Left kidney (tissue), 8 donors: ENCODE measurements at places on chromosomes 5 and 9. TPM values are rescaled to one million over a fixed set of nuclear protein-coding genes. Genes with fewer than 3 reads are reported as not detected.

Gene WNK2
- 28.5 TPM for polyA plus RNA-seq

Gene PCDHA12
- 0.23 TPM for polyA plus RNA-seq

Gene GPR150
- polyA plus RNA-seq, result 0.07 TPM

Gene BNC2
- polyA plus RNA-seq, result 10.3 TPM

Gene CD72
- polyA plus RNA-seq, result 3.6 TPM

Gene PCDHA1
- polyA plus RNA-seq, result not detected

Gene GGTA1
- polyA plus RNA-seq, result 5.2 TPM

Gene ALDH1A1
- 281 TPM for polyA plus RNA-seq
